Vagina (tissue), 2 donors: ENCODE measurements at places on chromosomes 3 and 15. TPM values are rescaled to one million over a fixed set of nuclear protein-coding genes. Genes with fewer than 3 reads are reported as not detected.

The TTLL13 gene
- total RNA-seq, result not detected

The CD200R1 gene
- 0.49 TPM for total RNA-seq

The CMTM8 gene
- 4.7 TPM for total RNA-seq

The GOLGA8G gene
- not detected for total RNA-seq

The FETUB gene
- 3.7 TPM for total RNA-seq

The EFCC1 gene
- 3.7 TPM for total RNA-seq

The COX17 gene
- total RNA-seq, result 27.3 TPM

The MRPL46 gene
- total RNA-seq, result 17.4 TPM

The CLDN16 gene
- 0.49 TPM for total RNA-seq

The SCAMP5 gene
- total RNA-seq, result 6.6 TPM

The PFKFB4 gene
- 7.4 TPM for total RNA-seq

GRCh38 chr15:68794863-68795262 is 25.8 kb downstream of the ANP32A start:
- no peak for DNase-seq

GRCh38 chr3:183540501-183541234 is 14.8 kb downstream of the KLHL6 start:
- no peak for DNase-seq

- no peak for DNase-seq
Measured at GRCh38 chr15:85534031-85534430, 153.6 kb downstream of the AKAP13 start.

- no peak for DNase-seq
Measured at GRCh38 chr3:192409838-192410683, 317.3 kb downstream of the FGF12 start.

DNA sequence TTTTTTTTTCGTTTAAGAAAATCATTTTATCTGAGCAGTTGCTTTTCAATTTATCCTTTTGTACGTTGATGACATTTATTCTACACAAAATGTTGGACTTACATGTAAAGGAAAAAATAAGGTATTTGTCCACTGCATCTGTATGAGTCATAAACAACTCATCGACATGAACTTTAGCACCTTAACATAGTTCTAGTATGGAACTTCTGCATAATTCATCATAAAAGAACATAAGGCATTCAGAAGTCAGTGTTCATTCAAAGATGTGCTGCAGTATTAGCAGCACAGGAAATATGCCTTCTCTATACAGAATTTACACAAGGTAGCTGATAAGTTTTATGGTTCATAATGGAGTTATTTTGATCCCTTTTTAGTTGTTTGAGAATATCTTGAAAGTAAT is 801.6 kb downstream of the CADM2 start:
- DNase-seq, result no peak

DNA sequence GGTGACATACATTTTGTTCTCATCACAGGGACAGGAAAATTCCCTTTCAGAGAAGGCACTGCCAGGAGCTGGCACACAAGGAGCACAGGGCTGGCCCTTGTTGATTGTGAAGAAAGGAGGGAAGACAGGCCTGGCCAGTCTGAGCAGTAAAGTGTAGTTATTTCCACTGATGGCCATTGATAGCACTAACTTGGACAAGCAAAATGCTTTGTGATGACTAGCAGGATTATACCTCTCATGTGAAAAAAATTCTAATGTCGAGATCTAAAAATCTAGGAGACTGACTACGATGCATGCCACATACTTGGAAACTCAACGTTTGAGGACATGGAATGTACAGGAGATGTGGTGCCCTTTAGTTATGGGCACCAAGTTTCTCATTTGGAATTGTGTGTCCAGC is 54.3 kb upstream of the ST8SIA2 start:
- DNase-seq, result no peak

DNA sequence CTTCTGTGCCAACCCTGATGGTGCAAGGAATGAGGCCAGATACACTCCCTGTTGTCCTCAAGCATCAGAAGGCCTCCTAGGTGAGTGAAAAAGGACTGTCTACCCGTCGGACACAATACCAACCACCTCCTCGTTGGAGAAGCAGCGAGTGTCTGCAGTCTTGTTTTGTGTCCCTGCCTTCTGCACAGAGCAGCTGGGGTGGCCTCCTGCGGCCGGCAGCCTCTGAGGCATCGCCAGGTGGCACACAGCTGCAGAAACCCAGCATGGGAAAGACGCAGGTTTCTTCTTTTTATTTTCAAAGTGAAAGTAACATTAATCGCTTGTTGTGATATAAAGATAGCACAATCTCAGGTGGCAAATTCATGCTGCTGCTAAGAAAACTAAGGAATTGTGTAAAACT is 509.9 kb downstream of the OCA2 start:
- DNase-seq, result no peak

GRCh38 chr3:112689989-112690388 is 49.0 kb upstream of the CCDC80 start:
- DNase-seq, result no peak

- no peak for DNase-seq
Measured at GRCh38 chr3:4633078-4634004, 140.2 kb downstream of the ITPR1 start.

DNA sequence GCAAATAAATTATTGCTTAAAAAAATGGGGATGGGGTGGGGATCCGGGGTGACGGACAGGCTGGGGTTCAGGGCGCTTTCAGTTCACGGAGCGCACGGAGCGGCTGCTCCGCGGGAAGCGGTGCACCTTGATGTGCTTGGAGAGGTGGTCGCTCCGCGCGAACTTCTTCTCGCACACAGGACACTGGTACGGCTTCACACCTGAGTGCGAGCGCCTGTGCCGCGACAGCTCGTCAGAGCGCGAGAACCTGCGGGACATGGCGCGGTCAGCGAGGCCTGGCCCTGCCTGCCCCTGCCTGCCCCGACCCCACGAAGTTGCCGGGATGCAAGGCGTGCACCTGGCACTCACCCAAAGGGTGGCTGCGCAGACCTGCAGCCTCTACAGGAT is 13.6 kb downstream of the KLF15 start:
- no peak for DNase-seq

DNA sequence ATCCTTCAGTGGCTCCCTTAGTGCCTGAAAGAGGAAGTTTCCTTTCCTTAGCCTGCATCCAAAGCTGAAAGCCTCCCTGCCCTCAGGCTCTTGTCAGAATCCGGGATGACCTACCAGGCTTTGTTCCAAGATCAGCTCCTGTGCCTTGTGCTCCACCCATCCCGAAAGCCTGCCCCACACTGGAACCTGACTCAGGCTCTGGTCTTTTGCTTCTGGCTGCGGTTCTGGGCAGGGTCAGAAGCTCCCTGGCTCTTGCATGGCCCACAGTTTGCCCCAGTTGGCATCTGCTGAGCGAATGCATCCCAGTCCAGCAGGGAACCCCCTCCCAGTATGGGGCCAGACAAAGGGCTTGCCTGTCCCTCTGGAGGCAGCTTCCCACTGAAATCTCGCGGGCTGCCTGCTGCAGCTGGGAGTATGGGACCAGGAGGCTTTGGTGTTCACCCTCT is 25.9 kb upstream of the KIF23 start:
- no peak for DNase-seq

DNA sequence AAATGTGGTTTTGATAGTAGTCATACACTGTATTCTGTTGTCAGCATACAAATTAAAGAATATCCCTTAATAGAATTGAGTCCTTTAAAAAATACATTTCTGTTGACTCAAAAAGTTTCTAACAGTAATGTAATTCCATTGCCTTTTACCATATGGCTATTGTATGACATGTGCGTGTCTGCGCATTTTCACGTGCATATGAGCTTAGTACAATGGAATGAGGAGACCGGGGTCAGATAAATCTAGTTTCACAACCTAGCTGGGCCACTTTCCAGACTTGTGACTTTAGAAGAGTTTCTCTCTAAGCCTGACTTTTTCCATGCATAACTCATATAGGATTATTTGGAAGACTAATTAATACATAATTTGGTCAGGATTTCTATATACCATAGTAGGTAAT is 38.7 kb downstream of the ZBTB38 start:
- DNase-seq, result no peak

DNA sequence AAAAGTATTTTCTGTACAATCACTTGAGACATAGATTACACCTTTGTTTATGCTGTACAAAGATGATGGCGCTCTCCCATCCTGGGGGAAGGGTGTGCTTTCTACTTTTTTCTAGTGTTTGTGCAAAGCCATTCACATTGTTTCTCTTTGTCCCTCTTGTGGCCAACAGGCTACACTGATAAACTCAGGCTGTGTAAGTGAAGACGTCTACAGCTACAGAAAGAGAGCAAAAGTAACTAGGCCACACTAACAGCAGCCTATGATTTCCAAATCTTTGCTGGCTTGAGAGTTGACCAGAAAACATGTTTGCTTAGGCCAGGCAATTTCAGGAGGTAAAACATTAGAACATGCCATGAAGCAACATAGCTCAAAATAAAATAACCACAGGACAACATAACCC is 75.1 kb downstream of the FOXB1 start:
- DNase-seq, result no peak

GRCh38 chr3:21751886-21752285 is 876 bp upstream of the ZNF385D start:
- DNase-seq, result no peak

GRCh38 chr15:38652998-38653397 is 88.4 kb upstream of the RASGRP1 start:
- no peak for DNase-seq

GRCh38 chr3:184230603-184231528 is 1.5 kb downstream of the VWA5B2 start:
- DNase-seq, result no peak

DNA sequence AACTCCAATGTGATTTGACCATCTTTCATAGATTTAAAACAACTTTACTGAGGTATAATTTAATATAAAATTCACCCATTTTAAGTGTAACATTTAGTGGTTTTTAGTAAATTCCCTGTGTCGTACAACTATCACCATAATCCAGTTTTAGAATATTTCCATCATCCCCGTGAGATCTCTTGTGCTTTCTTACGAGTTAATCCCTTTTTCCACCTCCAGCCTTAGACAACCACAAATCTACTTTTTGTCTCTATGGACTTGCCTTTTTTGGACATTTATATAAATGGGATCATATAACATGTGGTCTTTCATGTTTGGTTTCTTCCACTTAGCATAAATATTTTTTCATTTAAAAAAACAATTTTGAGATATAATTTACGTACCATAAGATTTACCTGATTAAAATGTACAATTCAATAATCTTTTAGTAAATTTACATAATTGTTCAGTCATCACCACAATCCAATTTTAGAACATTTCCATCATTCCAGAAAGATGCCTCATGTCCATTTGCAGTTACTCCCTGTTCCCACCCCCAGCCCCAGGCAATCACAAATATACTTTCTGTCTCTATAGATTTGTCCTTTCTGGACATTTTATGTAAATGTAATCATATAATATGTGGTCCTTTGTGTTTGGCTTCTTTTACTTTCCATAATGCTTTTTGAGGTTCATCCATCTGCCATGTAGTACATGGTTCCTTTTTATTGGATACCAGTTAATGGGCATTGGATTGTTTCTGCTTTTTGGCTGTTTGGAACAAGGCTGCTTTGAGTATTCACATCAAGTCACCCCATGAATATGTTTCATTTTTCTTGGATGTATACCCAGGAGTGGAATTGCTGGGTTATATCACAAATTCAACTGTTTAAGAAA is 3.1 kb downstream of the OXSR1 start:
- no peak for DNase-seq

GRCh38 chr3:138919325-138919724 is 27.6 kb downstream of the FOXL2 start:
- no peak for DNase-seq
